ENCODE measurements at places on chromosomes 1 and 21. TPM values are rescaled to one million over a fixed set of nuclear protein-coding genes. Genes with fewer than 3 reads are reported as not detected.

The CFAP141 gene
- not detected for total RNA-seq

GRCh38 chr1:150765296-150765976 lies at the start of gene CTSS:
TSS of gene CTSS (minus strand) at chr1:150765778. CDS start at chr1:150764763, 1,015 bp downstream.
- DNase-seq = peak; percentile 85

DNA sequence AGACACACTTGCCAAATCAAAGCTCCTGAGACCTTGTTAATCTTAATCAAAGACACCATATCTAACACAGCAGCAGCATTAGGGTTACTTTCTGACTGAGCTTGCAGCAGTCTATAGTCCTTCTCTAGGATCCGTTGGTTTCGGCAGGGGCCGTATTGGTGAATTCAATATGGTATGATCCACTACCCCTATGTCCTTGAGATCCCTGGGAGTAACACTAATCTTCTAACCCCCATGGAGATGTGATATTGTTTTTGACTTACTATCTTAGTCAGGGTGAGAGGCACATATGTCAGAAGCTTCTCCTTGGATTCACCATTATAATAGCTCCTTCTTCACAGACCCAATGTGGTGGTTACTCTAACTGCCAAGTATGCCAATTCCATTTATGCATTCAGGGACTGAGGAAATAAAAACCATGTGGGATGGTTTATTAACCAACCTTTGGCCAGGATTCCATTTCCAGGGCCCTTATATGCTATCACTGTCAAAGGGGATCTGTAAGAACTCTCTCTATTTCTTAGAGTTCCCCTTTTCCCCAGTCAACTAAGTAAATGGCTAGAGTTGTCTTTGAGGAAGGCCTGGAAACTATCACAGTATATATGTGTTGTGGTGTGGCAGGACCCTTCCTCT lies 673.6 kb upstream of the USP24 start:
- DNase-seq = no peak

DNA sequence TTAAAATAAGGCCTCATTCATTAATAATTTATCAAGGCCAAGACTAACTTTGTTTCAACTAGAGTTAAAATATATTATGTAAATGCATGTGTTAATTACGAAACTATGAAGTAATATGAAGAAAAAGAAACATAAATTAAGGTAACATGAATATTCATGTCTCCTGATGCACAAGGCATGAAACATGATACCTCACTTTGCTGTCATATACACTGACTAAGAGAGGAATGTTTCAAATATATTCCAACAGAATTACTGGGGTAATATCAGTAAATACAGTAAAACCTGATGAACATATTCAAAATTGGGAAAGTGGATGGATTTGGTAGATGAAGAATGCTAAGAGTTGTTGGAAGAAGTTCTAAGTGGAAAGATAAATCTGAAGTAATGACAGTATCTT lies 274.6 kb downstream of the LRRC7 start:
- DNase-seq = no peak

GRCh38 chr1:156560585-156561163 lies 11.7 kb downstream of the IQGAP3 start:
- DNase-seq = no peak

DNA sequence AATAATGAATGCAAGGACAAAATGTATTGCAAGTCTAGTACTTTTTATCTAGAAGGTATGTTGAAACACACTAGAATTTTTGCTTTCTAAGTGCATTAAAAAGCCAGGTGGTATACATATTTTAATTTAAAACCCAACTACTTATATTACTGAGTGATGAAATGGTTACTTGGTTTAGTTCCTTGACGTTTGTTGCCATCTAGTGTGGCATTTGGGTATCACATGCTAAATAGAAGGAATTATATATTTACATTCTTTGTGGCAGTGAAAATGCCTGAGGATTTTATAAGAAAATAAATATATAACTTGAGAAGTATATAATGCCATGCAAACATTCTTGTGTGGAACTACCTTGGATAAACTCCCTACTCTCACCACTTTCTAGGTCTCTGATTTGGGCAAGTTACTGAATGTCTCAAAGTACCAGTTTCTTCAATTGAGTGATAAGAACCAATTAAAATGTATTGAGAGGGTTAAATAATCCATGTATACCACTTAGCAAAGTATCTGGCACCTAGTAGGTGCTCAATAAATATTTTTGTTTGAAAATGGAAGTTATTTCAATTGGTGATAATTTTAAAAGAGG lies 69.6 kb downstream of the SDCCAG8 start:
- peak; percentile 76 for DNase-seq

All from hematopoietic multipotent progenitor cell (in vitro differentiated cells).